Trophoblast cell (in vitro differentiated cells and primary cell): ENCODE measurements at places on chromosomes 13 and 19.

- DNase-seq, result peak; percentile 94
Measured at GRCh38 chr19:23116802-23117571, at the start of gene ZNF730. Gene ZNF730, plus strand, starts transcription at chr19:23117025. Its CDS starts 149 bp downstream, at chr19:23117174.

DNA sequence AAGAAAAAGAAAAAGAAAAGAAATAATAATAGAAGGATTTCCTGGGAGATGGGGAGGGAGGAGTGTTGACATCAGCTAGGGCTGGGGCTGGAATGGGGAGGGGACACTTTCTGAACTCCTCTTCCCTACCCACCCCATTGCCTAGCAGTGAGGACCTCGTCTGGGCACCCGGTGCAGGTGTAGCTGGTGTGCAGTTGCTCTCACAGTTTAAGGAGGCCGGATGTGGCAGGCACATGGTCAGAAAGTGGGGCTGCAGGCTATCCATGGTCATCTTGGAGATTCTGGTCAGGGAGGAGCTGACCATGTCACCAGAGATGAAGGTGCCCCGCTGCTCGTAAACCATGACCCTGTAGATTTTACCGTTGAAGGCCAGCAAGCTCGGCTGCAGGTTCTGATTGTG is 8.5 kb upstream of the TUBB4A start:
- no peak for DNase-seq

DNA sequence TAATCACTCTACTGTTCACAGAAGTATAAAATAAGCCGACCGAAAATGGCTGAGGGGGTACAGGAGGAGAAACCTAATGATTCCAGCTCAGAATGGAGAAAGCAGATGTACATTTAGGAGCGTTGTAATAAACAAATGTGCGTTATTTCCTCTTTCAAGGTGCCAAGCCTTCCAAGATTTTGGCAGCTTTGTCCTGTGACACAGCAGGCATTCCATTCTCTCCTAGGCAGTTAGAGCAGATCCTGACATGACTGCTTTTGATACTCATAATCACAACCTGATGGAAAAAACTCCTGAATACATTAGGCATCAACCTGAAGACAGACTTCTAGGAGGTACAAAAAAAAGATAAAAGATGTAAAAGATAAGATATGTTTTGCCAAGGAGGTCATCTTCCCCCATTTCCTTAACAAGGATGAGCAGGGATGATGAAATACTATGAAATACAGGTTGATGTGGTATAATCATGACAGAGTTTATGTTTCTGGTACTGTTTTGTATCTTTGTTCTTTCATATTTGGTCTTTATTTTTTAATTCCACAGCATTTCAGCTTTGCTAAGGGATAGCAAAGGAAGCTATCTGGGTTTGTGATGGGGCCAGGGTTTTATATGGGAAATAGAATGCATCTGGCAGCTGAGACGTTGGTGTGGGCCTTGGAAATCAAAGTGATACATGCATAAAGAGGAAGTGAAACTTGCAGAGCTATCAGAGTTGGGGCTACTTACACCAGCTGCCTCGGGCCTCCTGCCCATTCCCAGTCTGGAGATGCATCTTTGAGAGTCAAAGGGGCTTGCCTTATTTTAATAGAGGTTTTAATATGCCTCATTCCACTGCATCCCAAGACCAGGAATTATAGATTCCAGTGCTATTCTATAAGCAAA is 222.5 kb downstream of the OXGR1 start:
- DNase-seq, result no peak

DNA sequence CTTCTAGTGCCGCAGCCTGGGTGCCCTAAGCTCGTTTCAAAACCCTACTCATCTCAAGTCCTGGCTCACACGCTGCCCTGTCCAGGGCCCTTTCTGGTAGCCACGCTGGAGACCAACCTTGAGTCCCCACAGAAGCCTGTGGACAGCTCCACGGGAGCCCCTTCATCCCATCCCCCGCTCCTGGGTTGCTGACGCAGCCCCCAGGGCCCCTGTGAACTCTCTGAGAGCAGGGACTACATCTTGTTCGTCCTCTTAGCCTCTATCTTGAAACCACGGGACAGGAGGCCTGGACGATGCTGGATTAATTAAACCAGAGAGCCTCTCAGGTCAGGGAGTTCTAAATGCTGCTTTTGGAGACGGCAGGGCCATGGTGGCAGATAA is 7.4 kb downstream of the MLLT1 start:
- DNase-seq, result no peak

DNA sequence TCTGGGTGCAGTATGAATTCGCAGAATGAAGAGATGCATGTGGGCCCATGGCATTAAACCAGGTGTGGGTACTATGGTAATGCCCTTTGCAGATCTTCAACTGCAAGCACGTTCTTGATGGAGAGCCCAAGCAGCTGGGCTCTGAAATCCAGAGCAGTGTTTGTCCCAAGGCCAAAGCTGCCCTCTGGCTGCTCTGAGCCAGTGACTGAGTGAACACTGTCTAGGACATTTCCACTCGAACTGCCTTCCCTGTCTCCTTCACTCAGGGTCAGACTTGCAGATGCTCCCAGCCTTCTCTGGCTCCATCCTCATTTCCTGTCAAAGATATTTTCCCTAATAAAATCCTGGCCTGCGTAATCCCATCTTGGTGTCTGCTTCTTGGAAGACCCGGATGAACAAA is 80.2 kb upstream of the GJB6 start:
- DNase-seq, result no peak

- peak; percentile 73 for DNase-seq
Measured at GRCh38 chr13:77836423-77836822, 82.2 kb downstream of the EDNRB start.

DNA sequence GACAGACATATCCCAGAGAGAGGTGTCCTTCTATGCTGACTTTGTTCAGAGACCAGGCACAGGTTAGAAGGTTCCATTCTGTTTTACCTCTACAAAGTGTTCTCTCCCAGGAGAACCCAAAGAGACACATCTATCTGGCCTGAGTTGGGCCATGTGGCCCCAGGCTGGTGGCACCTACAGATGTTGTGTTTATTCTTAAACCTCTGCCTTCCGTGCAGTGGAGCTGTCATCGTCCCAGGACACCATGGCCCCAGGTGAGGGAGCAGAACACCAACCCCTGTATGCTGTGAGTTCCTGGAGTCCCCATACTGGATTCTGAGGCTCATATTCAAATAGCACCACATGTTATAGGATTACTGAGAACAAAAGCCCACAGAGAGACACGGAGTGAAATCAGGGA is 3.9 kb downstream of the KIR3DL3 start:
- DNase-seq, result no peak

GRCh38 chr13:26899202-26899601 is 138.6 kb upstream of the GPR12 start:
- DNase-seq, result no peak
